A172 (cell line): ENCODE measurements at places on chromosomes 12 and 14. TPM values are rescaled to one million over a fixed set of nuclear protein-coding genes. Genes with fewer than 3 reads are reported as not detected.
A peak's percentile ranks its signal among the peaks of the same experiment; 100 is the strongest.

- DNase-seq: no peak
These were observed 116.4 kb downstream of the PTGER2 start for GRCh38 chr14:52430474-52430873.

DNA sequence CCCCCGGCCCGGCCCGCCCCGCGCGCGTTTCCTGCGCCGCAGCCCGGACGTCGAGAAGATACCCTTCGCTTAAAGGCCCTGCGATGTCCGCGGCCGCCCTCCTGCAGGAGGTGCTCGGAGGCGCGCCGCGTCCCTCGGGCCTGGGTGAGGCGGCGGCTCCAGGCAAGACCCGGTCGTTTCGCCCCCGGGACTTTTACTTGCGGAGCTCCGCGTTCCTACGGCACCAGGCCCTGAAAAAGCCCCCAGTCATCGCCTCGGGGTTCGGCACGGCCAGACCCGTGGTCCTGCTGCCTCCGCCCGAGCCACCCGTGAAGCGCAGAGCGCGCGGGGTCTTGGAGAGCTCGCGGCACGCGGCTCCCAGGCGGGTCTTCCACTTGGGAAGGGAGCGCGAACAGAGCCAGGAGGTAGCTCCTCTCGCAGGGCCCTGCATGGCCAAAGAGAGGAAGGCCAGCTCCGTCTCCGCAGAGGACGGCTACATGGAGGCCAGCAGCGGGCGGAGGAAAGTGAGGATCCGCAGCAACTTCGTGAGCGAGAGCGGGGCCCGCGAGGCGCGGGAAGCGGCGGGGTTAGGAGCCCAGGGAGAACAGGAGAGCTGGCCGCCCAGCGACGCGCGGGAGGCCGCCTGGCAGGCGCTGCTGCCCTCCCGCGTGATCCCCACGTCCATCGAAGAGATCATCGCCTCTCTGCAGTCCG, 26.9 kb downstream of the TTC6 start:
- no peak for DNase-seq

DNA sequence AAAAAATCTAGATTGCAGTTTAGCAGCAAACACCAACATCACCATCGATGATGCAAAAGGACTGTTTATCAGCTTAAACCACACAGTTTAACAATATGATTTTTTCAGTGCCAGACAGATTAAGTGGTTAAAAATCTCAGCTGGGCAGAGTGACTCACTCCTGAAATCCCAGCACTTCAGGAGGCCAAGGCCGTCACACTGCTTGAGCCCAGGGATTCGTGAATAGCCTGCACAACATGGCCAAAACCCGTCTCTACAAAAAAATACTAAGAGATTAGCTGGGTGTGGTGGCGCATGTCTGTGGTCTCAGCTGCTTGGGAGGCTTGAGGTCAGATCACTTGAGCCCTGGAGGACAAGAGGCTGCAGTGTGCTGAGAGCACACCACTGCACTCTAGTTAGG, 8.9 kb downstream of the RSRC2 start:
- DNase-seq: peak; percentile 95

DNA sequence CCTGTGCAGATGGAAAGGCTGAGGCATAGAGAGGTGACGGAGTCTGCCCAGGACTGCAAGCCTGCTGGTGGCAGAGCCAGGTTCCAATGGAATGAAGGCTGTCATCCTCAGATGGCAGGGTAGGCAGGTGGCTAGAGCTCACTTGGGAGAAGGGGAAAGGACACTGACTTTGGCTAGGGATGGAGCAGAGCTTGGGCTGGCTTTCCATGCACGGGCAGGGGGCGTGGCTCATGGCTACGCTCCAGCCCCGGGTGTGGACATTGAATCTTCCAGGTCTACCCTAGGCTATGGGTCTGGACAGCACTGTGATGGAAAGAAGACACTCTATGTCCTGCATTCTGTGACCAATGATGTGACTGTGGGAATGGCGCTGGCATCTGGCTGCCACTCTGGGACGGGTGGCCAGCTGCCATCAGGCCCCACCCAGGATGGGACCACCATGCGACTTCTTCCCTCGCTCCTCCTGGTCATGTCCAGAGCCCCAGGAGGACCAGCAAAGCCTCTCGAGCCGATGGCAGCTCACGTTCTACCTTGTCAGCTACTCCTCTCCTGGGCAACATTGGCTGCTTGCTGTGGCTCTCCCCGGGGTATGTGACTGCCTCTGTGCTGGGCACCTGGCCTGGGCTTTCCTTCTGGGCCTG, 398.7 kb downstream of the TMEM121 start:
- no peak for DNase-seq

- DNase-seq: no peak
These were observed 41.6 kb downstream of the CNTN1 start for GRCh38 chr12:40733871-40734270.

- no peak for DNase-seq
These were observed 102.7 kb downstream of the DICER1 start for GRCh38 chr14:95054346-95055280.

- peak; percentile 83 for DNase-seq
These were observed 519.9 kb downstream of the C12orf50 start for GRCh38 chr12:87509237-87509820.

KRT79 gene
- total RNA-seq: 0.26 and 0.33 TPM in 2 replicates

FGF23 gene
- not detected in 2 replicates for total RNA-seq

KRT5 gene
- 1.1 and 1.4 TPM in 2 replicates for total RNA-seq

C12orf60 gene
- 0.05 and 1.0 TPM in 2 replicates for total RNA-seq

POTEM gene
- total RNA-seq: not detected in 2 replicates

KRT82 gene
- not detected in 2 replicates for total RNA-seq

DGKA gene
- 33.4 and 42.9 TPM in 2 replicates for total RNA-seq

SIX6 gene
- not detected in 2 replicates for total RNA-seq

OR4E2 gene
- total RNA-seq: not detected in 2 replicates

VRTN gene
- not detected in 2 replicates for total RNA-seq

AREL1 gene
- 15.9 and 25.9 TPM in 2 replicates for total RNA-seq
